ENCODE measurements at places on chromosomes 1 and 21.

DNA sequence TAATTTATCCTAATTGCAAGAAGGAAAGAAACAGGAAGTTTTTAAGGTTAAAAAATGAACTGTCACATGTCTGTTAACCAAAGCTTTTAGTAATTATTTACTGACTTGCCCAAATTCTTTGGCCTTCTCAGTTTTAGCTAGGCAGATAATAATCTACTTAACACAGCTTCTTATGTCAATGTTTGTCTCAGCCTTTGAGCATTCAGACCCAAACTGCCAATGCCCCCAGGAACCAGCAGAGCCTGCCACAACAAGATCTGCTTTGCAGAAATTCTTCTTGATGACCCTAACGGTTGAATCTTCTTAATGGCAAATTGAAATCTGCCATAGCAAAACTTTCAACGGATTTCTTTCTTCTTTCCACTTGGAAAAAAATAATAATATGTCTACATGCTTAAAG is 792.4 kb upstream of the ADGRL2 start:
- no peak for DNase-seq

GRCh38 chr1:201183753-201184152 is 6.9 kb upstream of the IGFN1 start:
- no peak for DNase-seq

DNA sequence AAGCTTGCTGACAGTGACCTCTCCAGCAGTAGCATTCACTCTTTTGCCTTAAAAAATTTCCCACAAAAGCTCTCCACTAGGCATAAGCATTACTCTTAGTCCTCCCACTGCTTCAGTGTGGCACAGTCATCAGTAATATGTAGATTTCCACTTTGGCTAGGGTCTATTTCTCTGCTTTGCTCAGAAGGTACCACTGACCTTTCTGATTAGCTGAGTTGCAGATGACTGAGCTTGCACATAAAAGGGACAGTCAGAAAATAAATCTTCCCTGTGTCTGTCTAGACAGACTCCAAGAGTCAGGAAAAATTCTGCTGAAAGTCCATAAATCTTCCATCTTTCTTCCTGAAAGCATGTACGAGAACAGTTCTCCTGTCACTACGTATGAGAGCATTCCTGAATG is 56.6 kb upstream of the APP start:
- DNase-seq: no peak

- no peak for DNase-seq
Observed at GRCh38 chr1:84078108-84078841, 65.8 kb upstream of the PRKACB start.

DNA sequence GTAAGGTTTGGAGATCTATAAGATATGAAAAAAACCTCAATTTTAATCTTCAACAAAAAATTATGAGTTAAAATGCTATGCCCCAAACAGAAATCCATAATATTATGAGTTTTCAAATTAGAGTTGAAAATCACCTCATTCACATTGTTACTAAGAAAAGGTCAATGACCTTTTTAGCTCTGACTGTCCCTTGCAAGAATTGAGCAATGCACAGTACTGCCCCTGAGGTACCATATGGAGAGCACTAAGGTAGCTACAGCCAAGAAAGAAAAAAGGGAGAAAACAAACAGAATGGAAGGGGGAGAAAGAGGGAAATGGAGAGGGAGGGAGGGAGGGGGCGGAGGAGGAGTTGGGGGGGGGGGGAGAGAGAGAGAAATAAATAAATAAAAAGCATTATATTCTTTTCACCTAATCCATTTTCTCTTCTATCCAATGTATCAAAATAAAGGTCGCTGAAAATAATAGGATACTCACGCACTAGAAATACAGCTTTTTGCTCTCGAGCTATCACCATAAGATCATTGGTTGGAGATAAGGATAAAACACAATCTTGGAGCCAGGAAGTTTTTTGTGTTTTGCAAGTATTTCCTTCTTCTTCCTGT is 58.8 kb downstream of the RAB3GAP2 start:
- DNase-seq: no peak

DNA sequence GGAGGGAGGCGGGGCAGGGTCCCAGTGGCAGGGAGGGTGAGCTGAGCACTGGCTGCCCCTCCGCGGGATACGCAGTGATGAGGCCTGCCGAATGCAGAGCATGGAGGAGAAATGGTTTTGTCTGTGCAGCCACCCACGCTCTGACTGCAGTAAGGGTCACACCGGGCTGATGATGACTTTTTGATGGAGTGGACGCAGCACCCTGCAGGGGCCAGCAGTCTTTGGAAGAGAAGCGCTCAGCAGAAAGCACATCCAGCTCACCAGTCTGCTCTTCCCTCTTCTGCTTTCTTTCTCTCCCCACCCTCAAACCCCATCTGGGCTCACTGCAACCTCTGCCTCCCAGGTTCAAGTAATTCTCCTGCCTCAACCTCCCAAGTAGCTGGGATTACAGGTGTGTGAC is 61.9 kb upstream of the ATP1A1 start:
- no peak for DNase-seq

DNA sequence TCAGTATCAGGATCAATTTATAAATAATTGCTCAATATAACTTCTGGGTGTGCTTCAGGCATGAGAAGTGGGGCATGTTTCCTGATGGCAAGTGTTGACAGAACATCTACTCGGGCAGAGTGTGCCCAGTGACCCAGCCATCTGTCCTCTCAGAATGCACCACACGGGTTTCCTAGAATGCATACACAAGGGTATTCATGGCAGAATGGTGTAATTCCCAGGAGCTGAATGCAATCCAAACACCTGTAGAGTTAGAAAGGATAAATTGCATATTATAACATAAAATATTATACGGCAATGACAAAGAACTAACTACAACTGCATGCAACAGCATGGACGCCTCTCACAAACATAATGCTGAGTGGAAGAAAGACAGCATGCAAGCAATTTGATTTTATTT is 391.9 kb downstream of the SIPA1L2 start:
- DNase-seq: no peak
